ENCODE measurements at places on chromosomes 2 and 18.

- no peak for DNase-seq
These were observed 219.9 kb downstream of the ZNF407 start for GRCh38 chr18:74817576-74817975.

GRCh38 chr2:19753314-19753713, 148.5 kb downstream of the TTC32 start:
- no peak for DNase-seq

DNA sequence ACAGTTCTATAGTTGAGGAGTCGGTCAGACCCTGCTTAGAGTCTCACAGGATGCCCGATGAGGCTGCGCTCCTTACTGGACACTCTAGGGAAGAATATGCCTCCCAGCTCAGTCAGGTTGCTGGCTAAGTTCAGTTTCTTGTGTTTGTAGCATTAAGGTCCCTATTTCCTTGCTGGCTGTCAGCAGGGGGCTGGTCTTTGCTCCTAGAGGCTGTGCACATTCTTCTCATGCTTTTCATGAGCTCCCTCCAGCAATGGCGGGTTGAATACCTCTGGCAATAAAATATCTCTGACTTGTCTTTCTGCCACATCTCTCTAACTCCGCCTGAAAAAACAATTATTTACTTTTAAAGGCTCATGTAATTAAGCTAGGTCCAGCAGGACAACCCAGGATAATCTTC, 79.4 kb upstream of the DNAJC10 start:
- DNase-seq: no peak

- DNase-seq: no peak
These were observed 913 bp upstream of the WNT10A start for GRCh38 chr2:218879776-218880101.

DNA sequence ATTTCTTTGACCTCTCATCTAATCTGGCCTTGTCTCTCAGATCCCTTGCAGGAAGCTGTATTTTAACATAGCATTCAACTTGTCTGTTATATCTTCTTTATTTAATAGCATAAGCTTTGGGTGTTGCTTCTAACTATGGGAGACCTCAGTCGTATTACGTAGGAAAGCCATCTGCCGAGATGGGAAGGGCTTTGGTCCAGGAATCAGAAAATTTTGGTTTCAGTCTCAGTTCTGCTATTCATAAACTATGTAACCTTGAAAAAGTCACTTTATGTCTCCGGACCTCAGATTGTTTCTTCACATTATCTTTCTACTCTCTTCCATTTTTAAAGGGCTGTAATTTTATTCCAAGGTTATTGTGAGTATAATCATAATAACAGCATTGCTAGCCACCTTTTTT, 297.7 kb downstream of the SATB2 start:
- no peak for DNase-seq

DNA sequence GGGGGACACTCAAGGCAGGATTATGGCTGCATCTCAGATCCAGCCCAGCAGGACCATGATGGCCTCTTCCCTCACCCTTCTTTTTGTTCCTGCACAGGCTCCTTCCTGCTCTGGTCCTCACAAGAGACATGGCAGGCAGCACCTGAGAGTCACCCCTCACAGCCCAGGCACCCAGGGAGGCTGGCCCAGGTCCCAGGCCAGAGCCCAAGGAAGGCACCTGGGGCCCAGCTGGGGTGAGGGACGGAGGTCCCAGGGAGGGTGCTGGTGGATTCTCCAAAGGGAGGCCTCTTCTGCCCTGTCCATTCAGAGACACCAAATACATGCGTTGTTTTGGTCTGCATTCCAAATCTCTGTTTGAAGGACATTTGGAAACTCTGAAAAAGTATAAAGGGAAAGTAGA, 285.4 kb upstream of the HS6ST1 start:
- no peak for DNase-seq
